ENCODE measurements at places on chromosomes 16 and 17.

GRCh38 chr17:75872434-75873351 lies 5.7 kb downstream of the TRIM47 start:
- no peak for DNase-seq

GRCh38 chr17:64356776-64357175 lies 33.9 kb downstream of the PECAM1 start:
- no peak for DNase-seq

GRCh38 chr17:56148333-56148732 lies 4.9 kb upstream of the ANKFN1 start:
- DNase-seq, result no peak

GRCh38 chr16:48203974-48204824 lies 39.9 kb upstream of the LONP2 start:
- no peak for DNase-seq

DNA sequence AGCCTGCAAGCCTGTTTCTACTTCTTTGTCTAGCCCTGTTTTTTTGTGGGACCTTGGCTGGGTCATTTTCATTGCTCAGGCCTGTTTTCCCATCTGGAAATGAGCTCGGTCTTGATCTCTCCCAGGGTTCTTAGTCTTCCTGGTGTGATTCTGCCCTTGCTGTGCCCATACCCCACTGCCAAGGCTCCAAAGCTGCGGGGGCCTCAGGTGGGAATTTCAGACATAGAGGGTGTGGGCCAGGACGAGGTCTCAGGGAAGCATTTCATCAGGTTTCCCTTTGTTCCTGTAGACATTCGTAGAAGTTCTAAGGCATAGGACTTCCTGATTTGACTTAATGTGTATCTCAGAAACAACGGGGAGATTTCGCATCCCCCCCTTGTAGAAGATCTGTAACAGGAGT lies 5.8 kb downstream of the MPRIP start:
- no peak for DNase-seq

GRCh38 chr17:56982312-56982711 lies 4.4 kb downstream of the SCPEP1 start:
- DNase-seq, result peak; percentile 73

DNA sequence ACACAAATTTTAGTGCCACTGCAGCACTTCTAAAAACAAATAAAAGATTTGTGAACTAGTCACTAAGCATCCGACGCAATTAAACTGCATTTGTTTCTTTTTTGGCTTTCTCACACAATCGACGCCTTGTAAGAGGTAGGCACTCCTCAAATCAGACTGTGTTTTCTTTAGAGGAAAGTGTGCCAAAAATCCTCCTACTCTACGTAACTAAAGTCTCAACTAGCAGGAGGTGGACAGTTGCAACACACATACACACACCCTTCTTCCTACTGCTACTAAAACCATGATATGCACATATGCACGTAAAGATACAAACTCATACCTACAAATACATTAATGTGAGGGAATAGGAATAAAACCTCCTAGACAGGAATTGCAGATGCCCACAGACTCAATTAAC lies 844.7 kb upstream of the SOX9 start:
- DNase-seq, result no peak

GRCh38 chr16:3850544-3850899 lies 30.0 kb downstream of the CREBBP start:
- DNase-seq, result no peak

DNA sequence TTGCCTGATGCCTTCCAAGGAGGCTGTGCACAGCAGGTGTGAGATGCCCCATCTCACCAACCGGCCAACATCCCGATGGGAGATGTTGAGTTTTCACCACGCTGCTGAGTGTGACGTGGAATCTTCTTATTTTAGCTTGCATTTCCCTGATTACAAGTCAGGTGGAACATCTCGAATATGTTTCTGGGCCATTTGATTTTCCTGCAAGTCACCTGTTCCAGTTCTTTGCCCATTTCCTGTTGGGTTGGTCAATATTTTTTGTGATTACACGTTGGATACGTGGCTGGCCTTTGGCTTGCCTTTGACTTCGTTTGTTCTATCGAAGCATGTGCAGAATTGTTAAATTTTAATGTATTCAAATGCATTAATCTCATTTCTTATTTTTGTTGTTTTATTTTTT lies 8.3 kb upstream of the CDH15 start:
- DNase-seq, result no peak

DNA sequence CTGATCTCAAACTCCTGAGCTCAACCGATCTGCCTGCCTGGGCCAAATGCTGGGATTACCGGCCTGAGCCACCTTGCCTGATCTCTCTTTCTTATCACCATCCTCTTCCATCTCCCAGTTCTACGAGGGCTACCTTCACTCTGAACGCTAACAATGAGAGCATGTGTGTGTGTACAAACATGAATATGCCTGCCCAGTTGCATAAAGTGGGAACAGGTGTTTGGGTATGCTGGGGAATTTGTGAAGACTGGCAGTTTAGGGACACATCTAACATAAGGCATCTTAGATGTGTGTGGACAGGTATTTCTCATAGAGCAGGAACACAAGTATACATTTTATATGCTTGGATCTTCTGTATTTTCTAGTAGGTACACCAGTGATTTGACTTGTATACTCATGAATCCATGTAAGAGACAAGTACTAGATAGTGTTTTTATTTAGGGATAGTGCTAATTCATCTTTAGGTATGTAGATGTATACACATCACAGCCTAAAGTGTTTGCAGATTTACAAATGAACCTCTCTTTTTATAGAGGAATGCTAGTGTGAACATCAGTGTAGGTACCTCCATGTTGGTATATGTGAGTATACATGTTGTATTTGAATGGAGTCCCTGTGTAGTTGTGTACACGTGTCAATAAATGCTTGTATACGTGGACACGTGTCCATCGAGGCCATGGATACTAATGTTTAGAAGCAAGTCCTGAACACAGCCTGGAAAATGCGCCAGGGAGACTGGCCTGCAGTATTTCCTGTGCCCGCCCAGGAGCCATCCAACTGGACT lies 1.2 kb upstream of the DLX4 start:
- DNase-seq, result no peak

Measured in hematopoietic multipotent progenitor cell treated with erythropoietin and hydrocortisone succinate and interleukin-3 and kit ligand, for 15 days (in vitro differentiated cells).